ENCODE measurements at places on chromosomes 12 and 14.
A peak's percentile ranks its signal among the peaks of the same experiment; 100 is the strongest.

DNA sequence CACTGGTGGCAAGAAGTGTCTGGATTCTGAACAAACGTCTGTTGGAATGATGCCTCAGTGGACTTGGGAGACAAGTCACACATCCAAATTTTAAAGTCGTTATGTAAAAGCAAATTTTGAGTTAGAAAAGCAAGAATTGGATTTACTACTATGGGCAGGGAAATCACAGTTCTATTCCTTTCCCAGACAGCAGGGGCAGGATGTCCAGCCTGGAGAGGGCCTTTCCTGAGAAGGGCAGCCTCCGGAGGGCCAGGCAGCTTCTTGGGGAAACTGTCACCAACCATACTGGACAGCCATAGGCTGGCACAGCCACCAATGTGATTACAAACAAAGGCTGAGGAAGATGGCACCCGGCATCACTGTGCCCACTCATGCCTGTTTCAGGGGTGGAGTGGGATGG lies 11.1 kb downstream of the SLC24A4 start:
- no peak for DNase-seq

DNA sequence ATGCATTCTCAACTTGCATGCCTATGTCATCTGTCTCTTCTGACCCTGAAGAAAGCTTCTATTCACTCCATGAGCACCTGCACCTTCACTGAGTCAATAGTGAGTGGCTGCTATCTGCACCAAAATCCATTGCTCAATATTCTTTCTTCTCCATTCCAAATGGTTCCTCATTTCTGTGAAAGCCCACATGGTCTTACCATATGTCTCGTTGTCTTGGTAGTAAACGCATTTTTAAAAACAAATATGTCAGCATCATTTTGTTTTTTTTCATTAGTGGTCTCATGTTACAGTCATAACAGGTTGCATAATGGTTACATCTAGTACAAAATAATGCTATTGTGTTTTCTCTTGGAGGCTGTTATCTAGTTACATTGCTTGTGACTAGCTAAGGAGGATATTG lies 106.9 kb upstream of the CPM start:
- DNase-seq, result no peak

DNA sequence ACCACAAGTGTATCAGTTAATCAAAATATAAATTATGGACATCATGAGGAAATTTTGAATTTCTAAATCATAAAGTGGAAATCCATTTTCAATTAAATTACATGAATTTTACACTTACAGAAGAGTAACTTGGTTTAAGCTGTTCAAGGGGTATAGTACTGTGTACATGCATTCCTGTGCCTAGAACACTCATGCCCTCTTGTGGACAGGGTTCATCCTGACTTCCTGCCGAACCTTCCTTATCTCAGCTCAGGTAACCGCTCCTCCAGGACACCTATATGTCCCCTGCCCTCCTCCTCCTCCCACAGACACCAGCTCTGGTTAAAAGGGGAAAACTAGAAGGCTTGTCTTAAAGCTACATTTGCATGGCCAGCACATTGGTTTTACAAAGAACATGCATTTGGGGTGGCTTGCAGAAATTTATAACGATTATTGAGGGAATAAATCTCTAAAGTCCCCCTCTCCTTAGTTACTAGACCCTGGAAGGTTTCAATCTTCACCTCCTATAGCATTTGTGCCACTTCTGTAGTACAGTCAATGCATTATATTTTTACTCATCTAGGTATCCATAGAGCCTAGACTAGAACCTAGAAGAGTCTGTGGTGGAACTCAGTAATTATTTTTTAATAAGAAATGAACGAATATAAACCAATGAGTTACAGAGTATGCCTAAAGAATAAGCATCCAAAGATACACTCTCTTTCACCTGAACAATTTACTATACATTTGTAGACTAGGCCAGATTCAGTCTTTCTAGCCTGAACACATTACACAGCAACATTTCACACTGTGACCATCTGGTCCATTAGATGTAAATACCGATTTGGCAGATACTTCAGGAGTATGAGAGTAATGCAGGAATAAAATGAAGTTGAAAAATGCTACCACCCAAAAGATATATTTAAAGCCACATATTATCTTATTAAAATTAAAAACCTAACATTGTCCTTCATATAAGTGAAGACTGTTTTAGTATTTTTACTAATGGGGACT lies 345.6 kb downstream of the PAWR start:
- no peak for DNase-seq

DNA sequence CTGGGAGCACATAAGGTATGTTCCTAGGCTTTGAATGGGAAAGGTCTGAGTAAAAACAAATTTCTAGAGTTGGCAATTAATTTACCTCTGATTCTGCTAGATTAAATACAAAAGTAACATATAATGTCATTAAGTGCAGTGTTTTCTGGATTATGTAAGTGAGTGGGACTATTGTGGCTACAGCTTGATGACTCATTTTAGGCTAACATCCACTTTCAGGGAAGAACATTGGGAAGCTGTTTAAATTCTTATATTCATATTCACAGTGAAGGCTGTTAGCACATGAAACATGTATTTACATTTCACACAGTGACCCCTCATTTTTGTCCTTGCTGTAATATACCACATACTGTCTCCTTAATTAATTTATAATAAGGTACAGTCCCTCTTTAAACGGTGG lies 13.2 kb upstream of the BMAL2 start:
- DNase-seq, result no peak

DNA sequence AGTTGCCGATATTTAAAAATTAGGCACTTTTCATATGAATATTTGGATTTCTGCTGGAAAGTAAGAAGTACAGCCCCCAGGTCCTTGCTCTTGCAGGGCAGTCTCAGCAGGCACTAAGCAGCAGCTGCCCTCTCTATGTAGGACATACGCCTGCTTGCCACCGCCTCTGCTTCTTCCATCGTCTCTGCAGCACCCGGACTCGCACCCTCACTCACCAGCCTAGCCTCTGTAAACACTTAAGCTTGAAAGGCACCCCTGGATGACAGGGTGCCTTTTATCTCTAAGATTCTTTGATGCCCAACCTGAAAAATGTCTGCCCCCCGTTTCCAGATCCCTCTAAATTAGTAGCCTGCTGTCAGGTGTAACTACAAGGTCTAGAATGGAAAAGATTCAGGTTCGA lies 19.0 kb downstream of the OTUB2 start:
- DNase-seq, result no peak

DNA sequence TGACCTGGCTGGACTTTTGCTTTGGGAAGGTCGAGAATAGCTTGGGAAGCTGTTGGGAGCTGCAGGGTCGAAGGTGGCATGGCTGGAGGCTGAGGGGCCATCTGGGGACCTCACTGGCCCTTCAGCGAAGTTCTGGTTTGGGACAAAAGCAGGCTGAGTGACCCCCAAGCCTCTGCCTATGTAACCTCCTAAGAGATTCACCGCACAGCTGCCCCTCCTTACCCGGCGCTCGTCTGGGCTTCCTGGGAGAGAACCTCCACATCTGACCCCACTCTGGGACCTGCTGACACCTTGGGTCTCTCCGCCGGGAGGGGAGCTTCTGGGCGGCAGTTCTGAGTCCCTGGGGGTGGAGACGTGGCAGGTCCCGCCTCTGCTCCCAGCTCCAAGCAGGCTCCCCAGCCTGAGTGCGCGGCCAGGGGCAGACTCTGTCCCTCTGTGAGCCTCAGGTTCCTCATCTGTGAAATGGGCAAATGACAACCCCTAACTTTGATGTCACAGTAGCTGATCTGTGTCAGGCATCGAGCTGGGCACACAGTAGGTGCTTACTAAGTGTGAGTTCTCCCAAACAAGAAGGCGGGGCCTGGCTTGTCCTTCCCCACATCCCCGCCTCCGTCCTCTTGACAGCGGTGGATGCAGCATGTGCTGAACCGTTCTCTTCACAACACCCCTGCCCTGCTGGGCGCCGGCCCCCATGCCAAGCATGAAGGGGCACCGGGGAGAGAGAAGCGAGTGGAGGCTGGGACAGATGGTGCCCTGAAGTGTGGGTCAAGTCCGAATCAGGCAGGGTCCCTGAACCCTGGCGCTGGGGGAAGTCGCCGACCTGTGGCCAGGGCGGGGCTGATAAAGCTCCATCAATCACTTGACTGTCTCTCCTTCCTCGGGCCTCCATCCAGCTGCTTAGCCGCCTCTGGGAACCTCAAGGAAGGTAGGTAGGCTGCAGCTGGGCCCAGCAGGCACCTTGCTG lies 3.8 kb downstream of the EXOC3L4 start:
- DNase-seq, result no peak

GRCh38 chr14:22319526-22320361 lies 269.3 kb downstream of the DAD1 start:
- DNase-seq, result no peak

- DNase-seq, result no peak
Measured at GRCh38 chr12:103680591-103681141, 93.6 kb downstream of the STAB2 start.

DNA sequence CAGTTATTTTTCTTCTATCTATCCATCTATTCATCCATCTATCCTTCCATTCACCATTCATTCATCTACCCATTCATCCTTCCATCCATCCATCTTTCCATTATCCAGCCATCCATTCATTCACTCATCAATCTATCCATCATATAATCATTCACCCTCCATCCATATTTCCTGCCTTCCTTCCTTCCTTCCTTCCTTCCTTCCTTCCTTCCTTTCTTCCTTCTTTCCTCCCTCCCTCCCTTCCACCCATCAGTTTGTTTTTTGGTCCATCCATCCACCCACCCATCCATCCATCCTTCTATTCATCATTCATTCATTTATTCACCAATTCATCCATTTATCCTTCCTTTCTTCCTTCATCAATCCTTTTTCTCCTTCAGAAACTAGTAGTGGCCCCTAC lies 34.3 kb upstream of the NOS1 start:
- no peak for DNase-seq

DNA sequence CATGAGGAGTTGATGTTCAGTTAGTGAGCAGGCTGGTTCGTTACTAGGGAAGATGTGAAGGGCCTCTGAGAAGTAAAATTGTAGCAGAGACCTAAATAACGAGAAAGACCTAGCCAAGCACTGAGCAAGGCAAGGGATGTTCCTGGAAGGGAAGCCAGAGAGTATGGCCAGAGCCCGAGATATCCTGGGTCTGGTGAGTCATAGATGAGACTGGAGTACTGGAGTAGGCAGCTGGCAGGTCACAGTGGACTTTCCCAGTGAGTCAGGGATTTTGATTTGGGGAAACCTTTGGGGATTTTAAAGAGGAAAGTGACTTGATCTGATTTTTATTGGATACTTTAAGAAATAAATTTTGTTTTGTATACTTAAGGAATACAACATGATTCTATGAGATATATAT lies 369.0 kb downstream of the DIO2 start:
- no peak for DNase-seq

- no peak for DNase-seq
Measured at GRCh38 chr14:106419376-106419965, 893.1 kb downstream of the TMEM121 start.

- DNase-seq, result no peak
Measured at GRCh38 chr14:61690039-61690438, 5.3 kb upstream of the HIF1A start.

DNA sequence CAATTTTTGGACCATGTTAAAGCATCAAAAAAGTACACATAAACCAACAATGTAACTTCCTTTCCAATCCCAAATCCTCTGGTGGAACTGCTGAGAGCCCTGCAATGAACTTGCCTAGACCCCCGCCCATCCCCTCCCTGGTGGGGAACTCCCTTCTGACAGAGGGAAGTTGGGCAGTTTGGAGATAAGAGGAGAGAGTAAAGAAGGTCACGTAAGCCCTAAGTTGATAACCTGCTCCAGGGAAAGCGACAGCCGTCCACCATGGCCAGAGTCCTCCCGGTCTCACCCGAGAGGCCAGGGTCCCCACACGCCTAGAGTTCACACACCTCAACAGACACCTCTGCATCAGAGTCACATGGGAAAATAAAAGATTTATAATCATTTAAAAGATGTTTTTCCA lies 138.7 kb downstream of the EGLN3 start:
- no peak for DNase-seq

DNA sequence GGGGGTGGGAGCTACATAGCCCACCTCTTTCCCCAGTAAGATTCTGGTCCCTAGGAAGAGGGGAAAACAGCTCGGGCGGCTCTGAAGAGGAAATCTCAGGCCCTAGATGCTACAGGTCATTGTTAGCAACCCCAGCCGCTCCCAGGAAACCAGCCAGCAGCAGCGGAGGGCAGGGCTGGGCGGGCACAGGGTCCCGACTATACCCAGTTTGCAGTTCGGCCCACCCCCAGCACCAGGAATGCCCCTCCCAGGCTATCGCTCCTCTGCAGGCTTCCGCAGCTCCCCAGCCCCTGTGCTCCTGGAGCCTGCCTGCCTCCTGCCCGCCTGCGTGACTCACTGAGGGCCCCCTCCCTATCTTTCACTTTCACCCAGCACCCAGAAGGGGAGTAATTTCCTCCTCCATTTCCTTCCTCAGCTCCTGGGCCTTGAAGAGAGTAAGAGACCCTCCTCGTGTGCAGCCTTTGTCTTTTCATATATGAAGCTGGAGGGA lies 27.2 kb upstream of the PNMA1 start:
- peak; percentile 55 for DNase-seq

DNA sequence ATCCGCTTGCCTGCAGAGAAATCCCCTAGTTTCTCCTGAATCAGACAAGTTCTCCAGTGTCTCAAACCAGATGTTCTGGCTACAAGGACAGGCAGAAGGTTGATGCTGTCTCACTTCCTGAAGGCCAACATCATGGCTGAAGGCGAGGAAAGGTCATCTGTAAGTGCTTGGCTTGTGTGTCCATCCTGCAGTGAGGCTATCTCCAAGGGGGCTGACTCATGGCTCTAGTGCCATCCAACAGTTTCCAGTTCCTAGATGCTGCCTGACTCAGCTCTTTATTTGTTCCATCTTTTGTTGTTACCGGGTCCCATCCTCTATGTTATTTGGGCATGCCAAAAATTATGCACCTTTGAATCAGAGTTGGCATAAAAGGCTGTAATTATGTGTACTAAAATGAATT lies 232.1 kb upstream of the TBX3 start:
- no peak for DNase-seq

DNA sequence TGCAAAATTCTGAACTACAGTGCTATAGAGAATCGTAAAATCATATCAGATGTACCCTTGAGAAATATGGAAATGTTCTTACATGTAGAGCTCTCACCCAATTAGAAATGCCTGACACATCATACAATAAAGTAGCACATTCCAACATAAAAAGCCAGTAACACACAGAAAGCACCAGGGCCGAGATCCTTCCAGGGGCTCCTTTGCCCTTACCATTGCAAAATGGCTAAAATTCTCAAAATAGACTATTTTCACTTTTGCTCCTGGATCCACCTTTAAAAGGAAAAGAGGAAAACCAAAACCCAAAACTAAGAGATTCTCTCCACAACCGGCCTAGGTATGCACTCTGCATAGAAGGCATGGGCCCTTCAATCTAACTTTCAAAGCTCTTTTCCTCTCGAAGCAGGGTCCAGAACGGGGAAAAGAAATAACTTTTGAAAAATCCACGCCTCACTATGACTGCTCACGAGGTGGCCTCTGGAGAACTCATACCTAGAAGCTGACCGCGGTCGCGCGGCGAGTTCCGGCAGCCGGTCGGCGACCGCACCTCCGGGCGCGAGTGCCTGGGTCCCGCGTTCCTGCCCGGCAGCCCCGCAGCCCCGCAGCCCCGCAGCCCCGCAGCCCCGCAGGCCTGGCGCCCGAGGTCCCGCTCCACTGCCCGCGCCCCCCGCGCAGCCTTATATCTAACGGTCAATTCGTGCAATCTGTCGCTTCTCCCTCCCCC lies 2.7 kb downstream of the OTX2 start:
- DNase-seq, result peak; percentile 77

GRCh38 chr12:42402821-42403411 lies 76.9 kb downstream of the PPHLN1 start:
- DNase-seq, result no peak

- no peak for DNase-seq
Measured at GRCh38 chr14:73344319-73344718, 107.0 kb downstream of the PAPLN start.

- no peak for DNase-seq
Measured at GRCh38 chr12:52216807-52217206, 16.2 kb upstream of the KRT7 start.

- no peak for DNase-seq
Measured at GRCh38 chr12:19462406-19462805, 23.1 kb downstream of the AEBP2 start.

Measured in right kidney (tissue), 9 donors.